ENCODE measurements at places on chromosomes 12 and 14.

- peak; percentile 59 for DNase-seq
These were observed 1.6 kb downstream of the CCDC88C start for GRCh38 chr14:91415794-91416743.

- no peak for DNase-seq
These were observed 158.8 kb upstream of the PRMT8 start for GRCh38 chr12:3332188-3332587.

DNA sequence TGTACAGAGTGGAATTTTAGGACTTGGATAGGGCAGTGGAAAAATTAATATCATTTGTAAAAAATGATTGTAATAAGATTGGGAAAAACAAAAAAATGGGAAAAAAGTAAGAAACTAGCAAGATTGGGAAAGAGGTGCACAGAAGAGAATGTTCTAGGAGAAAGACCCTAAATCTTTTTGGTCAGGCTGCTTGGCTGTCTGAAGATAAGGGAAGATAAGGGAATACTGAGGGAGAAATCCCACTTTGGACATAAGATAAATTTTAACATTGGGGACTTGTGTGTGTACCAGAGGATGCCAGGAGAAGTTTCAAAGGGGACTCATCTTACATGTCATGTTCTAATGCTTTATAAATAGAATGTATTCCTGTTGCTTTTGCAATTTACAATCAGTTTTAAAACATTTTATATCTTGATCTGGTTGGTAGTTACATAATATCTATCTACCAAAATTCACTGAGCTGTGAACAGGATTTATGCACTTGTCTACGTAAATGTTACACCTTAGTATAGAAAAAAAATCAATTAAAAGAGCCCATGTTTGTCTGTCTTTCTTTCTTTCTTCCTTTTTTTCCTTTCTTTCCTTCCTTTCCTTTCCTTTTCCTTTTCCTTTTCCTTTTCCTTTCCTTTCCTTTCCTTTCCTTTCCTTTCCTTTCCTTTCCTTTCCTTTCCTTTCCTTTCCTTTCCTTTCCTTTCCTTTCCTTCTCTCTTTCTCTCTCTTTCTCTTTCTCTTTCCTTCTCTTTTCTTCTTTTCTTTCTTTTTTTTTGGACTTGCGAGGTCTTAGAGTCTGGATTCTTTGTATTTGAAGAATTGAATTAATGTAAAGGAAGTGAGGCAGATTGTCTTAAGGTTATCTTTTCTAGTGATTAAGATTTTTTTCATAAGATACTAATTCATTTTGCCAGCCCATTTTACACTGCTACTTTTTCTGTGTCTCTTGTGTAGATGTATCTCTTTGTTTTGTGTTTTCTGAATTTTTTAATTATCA lies 66.1 kb downstream of the KTN1 start:
- no peak for DNase-seq

- DNase-seq: no peak
These were observed 264.3 kb upstream of the GARIN6 start for GRCh38 chr12:99383258-99383657.

GRCh38 chr12:62689042-62689839 lies 222.6 kb downstream of the MON2 start:
- DNase-seq: no peak

- DNase-seq: no peak
These were observed 676.1 kb upstream of the TMEM132C start for GRCh38 chr12:127590868-127591267.

DNA sequence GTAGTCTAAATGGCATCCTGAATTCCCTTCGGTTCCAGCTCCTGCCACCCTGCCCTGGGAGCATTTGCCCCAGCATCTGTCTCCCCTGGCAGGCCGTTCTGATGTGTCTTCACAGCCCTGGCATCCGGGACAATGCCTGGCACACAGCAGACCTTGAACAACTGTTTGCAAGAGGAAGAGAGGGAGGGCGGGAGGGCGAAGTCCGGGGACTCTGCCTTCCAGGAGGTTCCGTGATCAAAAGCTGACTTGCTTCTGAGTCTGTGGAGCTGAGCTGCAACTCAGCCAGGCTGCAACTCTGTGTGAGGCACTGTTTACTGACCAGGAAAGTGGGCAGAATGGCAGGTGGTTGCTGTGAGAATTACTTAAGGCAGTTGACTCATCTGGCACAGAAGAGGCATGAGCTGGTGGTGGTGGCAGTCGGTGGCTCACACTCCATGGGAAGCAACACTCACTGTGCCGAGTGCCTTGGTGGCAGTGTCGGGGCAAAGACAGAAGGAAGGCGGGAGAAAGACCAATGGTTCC lies 61.1 kb upstream of the DLK1 start:
- DNase-seq: no peak

DNA sequence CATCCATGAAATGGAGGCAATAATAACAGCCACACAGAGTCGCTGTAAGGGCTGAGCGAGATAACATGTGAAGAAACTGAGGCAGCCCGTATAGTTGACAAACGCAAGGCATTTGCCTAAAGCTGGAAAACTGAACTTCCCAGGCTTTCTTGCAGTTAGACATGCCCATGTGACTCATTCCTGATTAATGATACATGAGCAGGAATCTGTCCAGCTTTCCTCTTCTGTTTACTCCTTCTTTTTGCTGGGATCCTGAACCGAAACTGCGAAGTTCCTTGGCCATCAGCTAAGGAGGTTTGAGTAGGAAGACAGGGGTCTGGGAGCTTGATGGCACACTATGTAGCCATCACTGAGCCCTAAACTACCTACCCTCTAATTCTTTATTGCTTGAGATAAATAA lies 52.2 kb downstream of the ST8SIA1 start:
- no peak for DNase-seq

Measured in T-cell (primary cell).